ENCODE measurements at places on chromosomes 7 and 10. TPM values are rescaled to one million over a fixed set of nuclear protein-coding genes. Genes with fewer than 3 reads are reported as not detected.
A peak's percentile ranks its signal among the peaks of the same experiment; 100 is the strongest.

The ERVW-1 gene
- not detected for total RNA-seq

GRCh38 chr7:43572516-43573049 is 10.3 kb upstream of the STK17A start:
- H3K27ac ChIP-seq: peak overlapping the region; percentile 18
- no peaks in the 10 kb centered on the region for H3K27me3 ChIP-seq
- H3K4me1 ChIP-seq: peaks cover 33% of the 10 kb centered on the region
- no peak overlapping the region for H3K4me3 ChIP-seq

- H3K27ac ChIP-seq: no peak overlapping the region
- H3K4me1 ChIP-seq: no peaks in the 10 kb centered on the region
- no peaks in the 10 kb centered on the region for H3K36me3 ChIP-seq
- H3K4me3 ChIP-seq: no peak overlapping the region
- no peaks in the 10 kb centered on the region for H3K27me3 ChIP-seq
These were observed 902.4 kb downstream of the LRMDA start for GRCh38 chr10:76333796-76334195.

The CRHR2 gene
- total RNA-seq: not detected

DNA sequence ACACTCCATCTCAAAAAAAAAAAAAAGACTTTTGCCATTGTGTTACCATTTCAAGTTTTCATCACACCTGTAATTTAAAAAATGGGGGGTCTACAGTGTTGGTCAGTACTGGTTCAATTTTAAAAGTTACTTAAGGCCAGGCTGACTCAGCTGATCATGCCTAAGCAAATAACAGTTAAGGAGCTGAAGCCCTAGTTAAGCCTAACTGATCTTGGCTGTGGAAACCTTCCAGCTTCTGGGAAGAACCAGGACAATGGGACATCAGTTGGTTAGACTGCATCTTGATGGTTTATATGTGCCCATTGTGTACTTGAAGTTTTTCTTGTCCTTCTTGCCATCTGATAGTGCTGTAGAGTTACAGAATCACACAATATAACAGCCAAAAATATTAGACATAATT is 26.7 kb downstream of the VCL start:
- no peak overlapping the region for H3K27ac ChIP-seq
- DNase-seq: no peak
- no peaks in the 10 kb centered on the region for H3K36me3 ChIP-seq
- no peaks in the 10 kb centered on the region for H3K4me1 ChIP-seq
- no peak overlapping the region for H3K4me3 ChIP-seq

GRCh38 chr10:11756766-11757315 is 14.7 kb downstream of the ECHDC3 start:
- peaks cover 7% of the 10 kb centered on the region for H3K4me1 ChIP-seq
- no peaks in the 10 kb centered on the region for H3K36me3 ChIP-seq
- H3K27ac ChIP-seq: peak overlapping the region; percentile 45
- no peaks in the 10 kb centered on the region for H3K27me3 ChIP-seq

- H3K4me3 ChIP-seq: no peak overlapping the region
- H3K27me3 ChIP-seq: no peaks in the 10 kb centered on the region
- no peaks in the 10 kb centered on the region for H3K36me3 ChIP-seq
- no peak for DNase-seq
These were observed 23.4 kb upstream of the MICU1 start for GRCh38 chr10:72649291-72649690.

- no peaks in the 10 kb centered on the region for H3K36me3 ChIP-seq
- H3K4me3 ChIP-seq: no peak overlapping the region
- H3K27ac ChIP-seq: no peak overlapping the region
- no peaks in the 10 kb centered on the region for H3K4me1 ChIP-seq
These were observed 511.4 kb downstream of the XPNPEP1 start for GRCh38 chr10:109411917-109412316.

- H3K4me1 ChIP-seq: no peaks in the 10 kb centered on the region
- DNase-seq: no peak
- H3K36me3 ChIP-seq: no peaks in the 10 kb centered on the region
- no peaks in the 10 kb centered on the region for H3K27me3 ChIP-seq
These were observed 12.7 kb upstream of the MIOS start for GRCh38 chr7:7554021-7554432.

The C10orf90 gene
- total RNA-seq: not detected

The ACADSB gene
- total RNA-seq: 24.0 TPM

DNA sequence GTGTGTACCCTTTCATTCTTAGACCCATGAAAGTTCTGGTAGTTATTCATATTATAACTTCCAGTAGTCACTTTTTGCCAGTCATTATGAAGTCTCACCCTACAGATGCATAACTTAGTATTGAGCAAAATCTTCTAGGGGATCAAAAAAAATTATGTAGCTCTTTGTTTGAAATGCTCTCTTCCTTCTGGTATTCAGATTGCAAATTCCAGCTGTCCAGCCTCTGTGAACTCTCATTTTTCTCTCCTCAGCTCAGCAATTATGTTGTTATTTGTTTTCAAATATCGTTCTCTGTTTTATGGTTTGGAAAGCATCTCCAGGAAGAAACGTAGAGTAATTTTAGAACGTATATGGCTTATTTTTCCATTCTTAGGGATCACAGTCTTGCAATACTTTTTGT is 442.5 kb downstream of the SEMA3D start:
- no peak overlapping the region for H3K27ac ChIP-seq
- no peaks in the 10 kb centered on the region for H3K27me3 ChIP-seq
- no peak for DNase-seq

DNA sequence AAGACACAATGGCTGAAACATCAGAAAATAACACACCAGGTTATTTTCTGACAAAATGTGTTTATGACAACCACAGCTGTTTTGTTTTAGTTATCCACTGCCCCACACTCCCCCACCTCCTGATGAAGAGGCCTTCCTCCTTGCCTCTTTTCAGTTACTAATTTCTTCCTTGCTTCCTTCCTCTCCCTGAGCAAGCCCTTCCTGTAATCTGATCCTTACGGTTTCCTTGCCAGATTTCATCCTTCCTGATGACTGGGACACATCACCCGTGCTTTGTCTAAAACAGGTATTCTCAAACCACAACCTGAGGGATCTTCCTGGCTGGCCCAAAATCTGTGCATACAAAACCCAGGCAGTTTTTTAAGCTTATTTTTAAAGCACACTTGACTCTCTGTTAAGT is 39.4 kb downstream of the CHST15 start:
- H3K27ac ChIP-seq: no peak overlapping the region
- H3K4me3 ChIP-seq: no peak overlapping the region
- H3K27me3 ChIP-seq: no peaks in the 10 kb centered on the region
- H3K4me1 ChIP-seq: no peaks in the 10 kb centered on the region

DNA sequence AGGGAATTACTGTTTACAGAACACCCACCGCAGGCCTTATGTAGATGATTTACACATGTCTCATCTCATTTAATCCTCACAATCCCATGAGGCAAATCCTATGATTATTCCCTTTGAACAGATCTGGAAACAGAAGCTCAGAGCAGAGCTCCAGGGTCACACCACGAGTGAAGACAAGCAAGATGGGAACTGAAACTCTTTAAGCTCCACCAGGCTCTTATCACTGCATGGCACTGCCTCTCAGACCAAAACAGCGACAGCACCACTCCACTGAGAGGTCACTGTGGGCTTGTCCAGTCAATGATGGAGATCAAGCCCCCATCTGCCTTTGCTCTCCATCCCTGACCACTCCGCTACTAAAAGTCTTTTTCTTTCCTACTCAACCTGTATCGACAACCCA is 5.9 kb downstream of the GRID1 start:
- DNase-seq: no peak
- peaks cover 18% of the 10 kb centered on the region for H3K27me3 ChIP-seq
- H3K4me3 ChIP-seq: no peak overlapping the region
- no peaks in the 10 kb centered on the region for H3K4me1 ChIP-seq
- no peak overlapping the region for H3K27ac ChIP-seq

DNA sequence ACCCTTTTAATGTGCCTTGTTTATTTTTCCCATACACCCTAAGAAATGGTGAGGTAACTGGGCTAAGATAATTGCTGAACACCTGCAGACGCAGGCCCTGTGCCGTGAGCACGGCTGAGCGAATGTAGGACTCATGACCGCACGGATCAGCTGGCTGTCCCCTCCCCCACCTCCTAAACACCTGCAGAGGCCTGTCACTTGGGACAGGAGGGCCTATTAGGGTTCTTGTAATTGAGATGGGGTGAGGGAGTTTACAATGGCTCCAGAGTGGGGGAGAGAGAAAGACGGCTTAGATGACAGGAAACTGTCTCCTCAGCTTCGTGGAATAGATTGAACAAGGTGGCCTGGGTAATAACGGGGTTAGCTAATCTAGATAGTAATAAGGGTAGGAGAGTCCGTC is 291.7 kb upstream of the HABP2 start:
- no peaks in the 10 kb centered on the region for H3K4me1 ChIP-seq

- H3K27me3 ChIP-seq: no peaks in the 10 kb centered on the region
- peak overlapping the region; percentile 53 for H3K27ac ChIP-seq
These were observed 12.9 kb downstream of the MTPN start for GRCh38 chr7:135964274-135964673.

DNA sequence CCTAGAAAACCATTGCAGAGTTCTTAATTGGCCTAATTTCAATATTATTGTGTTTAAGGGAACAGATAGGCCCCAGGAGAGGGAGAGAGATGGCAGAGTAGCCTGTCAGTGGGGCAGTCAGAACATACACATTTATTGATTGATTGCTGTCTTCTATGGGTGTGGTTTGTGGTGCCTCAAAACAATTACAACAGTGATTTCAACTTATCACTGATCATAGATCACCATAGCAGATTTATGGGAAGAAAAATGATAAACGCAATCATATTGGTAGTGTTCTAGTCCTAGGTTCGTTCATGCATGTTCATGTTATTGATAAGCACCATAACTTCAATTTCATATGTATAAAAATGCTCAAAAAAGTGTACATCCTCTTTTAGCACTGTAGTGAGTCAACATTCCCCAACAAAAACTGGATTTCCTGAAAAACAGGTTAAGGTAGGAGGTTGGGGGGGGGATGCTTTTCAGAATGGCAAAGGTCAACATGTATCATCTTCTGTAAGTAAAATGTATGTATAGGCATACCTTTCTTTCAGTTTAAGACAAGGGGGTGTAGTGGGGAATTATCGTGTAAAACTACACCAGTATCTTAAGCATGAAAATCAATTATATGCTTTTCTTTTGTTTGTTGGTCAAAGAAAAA is 1.1 kb upstream of the TNKS2 start:
- no peaks in the 10 kb centered on the region for H3K36me3 ChIP-seq
- DNase-seq: no peak
- peak overlapping the region; percentile 84 for H3K4me3 ChIP-seq
- H3K4me1 ChIP-seq: peaks cover 9% of the 10 kb centered on the region
- H3K27me3 ChIP-seq: no peaks in the 10 kb centered on the region
- H3K27ac ChIP-seq: 0 out of 2 replicates have a peak overlapping the region, but pooled peaks have one; percentile 4

DNA sequence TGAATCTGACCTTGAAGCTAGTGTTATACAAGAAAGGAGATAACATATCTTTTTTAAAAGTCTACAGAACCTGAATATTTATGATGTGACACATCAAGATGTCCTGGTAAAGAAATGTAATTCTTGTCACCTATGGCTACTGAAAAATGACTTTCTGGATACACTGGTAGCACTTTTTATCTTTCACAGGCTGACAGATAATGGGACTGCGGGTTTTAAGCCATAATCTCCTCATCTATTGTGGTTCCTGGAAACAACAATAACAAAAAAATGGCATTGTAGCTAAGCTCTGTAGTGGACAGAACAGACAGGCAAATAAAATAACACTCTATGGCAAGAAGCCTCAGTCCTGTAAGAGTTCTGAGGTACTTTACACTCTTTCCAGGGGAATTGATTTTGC is 31.6 kb upstream of the YAE1 start:
- no peaks in the 10 kb centered on the region for H3K36me3 ChIP-seq
- H3K27ac ChIP-seq: no peak overlapping the region
- H3K27me3 ChIP-seq: no peaks in the 10 kb centered on the region
- no peak for DNase-seq

The FLNC gene
- 0.21 TPM for total RNA-seq

The LRIT1 gene
- not detected for total RNA-seq

DNA sequence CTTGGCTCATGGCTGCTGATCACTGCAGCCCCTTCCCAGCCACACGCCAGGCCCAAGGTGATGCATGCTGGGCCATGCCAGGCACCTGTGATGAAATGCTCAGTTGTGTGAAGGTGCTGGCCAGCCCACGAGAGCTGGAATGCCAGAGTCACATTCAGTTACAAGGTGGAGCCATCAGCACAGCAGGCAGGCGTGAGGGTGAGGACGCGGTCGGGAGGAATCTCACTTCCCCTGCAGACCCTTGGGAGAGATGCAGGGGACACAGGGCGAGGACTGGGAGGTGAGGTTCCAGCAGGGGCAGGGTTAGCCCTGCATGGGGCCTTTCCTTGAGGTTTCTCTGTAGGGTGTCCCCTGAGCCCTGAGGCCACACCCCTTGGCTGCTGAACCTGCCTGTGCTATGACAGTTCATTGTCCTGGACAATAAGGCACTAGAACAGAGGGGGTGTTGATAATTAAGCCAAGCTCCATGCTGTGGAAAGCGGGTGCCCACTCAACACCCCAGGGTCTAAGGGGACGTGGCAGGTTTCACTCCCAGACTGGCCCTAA is 82.4 kb downstream of the ADARB2 start:
- DNase-seq: no peak
- no peaks in the 10 kb centered on the region for H3K4me1 ChIP-seq
- no peak overlapping the region for H3K27ac ChIP-seq
- H3K36me3 ChIP-seq: no peaks in the 10 kb centered on the region
- H3K4me3 ChIP-seq: no peak overlapping the region

The FAM25A gene
- total RNA-seq: not detected

DNA sequence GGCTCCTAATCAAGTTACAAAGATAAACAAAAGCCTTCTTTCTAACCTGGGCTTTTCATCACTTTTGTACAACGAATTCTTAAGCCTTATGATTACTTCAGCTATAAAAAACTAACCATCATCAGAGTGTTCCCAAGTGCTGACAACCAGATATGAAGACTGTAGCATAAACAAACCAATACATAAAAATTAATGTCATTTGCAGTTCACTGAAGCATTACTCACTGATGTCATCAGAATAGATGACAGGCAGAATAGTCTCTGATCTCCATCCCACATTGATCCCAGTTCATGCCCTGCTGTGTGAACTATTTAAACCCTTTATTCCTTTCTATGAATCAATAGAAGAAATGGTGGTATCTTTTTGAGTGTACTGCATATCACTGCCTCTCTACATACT is 84.4 kb downstream of the DNAJC1 start:
- H3K36me3 ChIP-seq: no peaks in the 10 kb centered on the region
- H3K4me1 ChIP-seq: no peaks in the 10 kb centered on the region
- no peaks in the 10 kb centered on the region for H3K27me3 ChIP-seq
- DNase-seq: no peak
- no peak overlapping the region for H3K27ac ChIP-seq

DNA sequence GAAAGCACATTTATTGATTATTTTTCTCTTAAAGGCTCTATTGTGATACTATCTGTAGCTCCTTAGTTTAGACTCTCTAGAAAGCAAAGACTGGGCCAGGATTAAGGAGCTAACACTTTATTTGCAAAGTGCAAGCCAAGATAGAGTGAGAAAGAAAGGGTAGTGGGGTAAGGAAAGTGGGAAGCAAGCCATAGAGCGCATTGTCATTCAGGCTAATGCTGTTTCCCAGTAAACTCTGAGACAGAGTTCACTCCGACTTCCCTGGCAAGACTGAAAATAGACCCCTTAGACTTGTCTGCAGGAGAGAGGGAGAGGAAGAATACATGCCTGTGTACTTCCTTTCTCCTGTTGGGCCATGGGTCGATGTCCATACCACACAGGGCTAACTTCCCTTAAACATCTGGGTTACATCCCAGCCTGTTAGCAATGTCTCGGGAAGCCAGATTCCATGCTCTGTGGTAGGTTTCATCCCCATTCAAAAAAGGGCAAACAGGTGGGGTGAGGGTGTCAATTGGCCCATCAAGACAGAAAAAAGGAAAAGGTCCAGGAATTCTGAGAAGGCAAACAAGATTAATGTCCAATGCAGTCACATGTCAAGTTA is 875.8 kb upstream of the CELF2 start:
- H3K27ac ChIP-seq: no peak overlapping the region
- no peak overlapping the region for H3K4me3 ChIP-seq
- H3K4me1 ChIP-seq: no peaks in the 10 kb centered on the region
- DNase-seq: no peak

Data from GM12878 (cell line).